PC-3 (cell line): ENCODE measurements at places on chromosomes 1 and 21. TPM values are rescaled to one million over a fixed set of nuclear protein-coding genes. Genes with fewer than 3 reads are reported as not detected.

DNA sequence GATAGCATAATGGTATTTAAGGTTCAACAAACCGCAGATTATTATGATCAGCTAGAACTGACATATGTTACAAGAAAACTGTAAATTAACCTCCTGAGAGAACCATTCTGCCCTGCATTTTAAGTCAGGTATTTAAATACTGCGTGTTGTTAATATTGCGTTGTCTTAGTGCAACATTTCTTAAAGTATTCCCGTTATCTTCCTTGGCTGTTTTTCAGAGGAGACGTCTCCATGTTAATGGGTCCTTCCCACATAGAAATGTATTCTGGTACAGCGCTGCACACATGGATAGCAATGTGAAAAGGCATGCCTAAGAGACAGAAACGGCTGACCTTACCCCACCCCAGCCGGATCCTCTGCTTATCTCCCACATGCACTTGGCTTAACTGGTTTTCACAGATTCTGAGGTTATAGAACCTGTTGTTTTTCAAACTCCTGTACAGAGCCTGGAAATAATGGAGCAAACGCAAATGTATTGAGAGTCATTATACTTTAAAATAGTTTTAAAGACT is 22.8 kb upstream of the DEGS1 start:
- peaks cover 56% of the 10 kb centered on the region for H3K36me3 ChIP-seq
- no peaks in the 10 kb centered on the region for H3K27me3 ChIP-seq
- H3K4me3 ChIP-seq = no peak overlapping the region
- H3K4me1 ChIP-seq = no peaks in the 10 kb centered on the region
- no peak for DNase-seq

DNA sequence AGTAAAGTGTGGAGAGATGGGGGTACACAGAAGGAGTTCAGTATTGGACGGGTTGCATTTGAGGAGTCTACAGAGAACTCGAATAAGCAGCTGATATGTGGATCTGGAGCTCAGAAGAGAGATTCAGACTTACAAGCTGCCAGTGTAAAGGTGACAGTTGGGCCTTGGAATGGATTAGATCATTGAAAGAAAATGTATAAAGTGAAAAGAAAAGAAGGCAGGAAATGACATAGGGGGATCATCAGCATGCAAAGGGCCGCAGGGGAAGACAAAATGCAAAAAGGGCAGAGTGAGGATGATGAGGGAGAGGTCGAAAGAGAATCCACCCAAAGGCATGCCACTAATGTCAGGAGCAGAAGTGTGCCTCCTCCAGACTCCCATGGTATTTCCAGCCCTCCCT is 273.3 kb downstream of the TNR start:
- H3K27ac ChIP-seq = no peak overlapping the region
- H3K4me1 ChIP-seq = 0 out of 2 replicates have a peak, but pooled peaks cover 3% of the 10 kb centered on the region
- H3K4me3 ChIP-seq = no peak overlapping the region
- H3K27me3 ChIP-seq = 0 out of 2 replicates have a peak, but pooled peaks cover 4% of the 10 kb centered on the region
- H3K36me3 ChIP-seq = no peaks in the 10 kb centered on the region

The OR2AK2 gene
- total RNA-seq = 0.11 TPM in 1 of 2 replicates, not detected in the other

The GPA33 gene
- 0.04 and 0.12 TPM in 2 replicates for total RNA-seq

The HHAT gene
- total RNA-seq = 2.4 and 3.4 TPM in 2 replicates

- H3K4me3 ChIP-seq = no peak overlapping the region
- no peaks in the 10 kb centered on the region for H3K27me3 ChIP-seq
- no peaks in the 10 kb centered on the region for H3K36me3 ChIP-seq
- no peak overlapping the region for H3K27ac ChIP-seq
- H3K4me1 ChIP-seq = peaks cover 42% of the 10 kb centered on the region
- DNase-seq = no peak
Measured at GRCh38 chr21:41725421-41726031, 41.3 kb downstream of the RIPK4 start.
